CD4-positive, alpha-beta T cell (primary cell): ENCODE measurements at places on chromosomes 2 and 18. TPM values are rescaled to one million over a fixed set of nuclear protein-coding genes. Genes with fewer than 3 reads are reported as not detected.
A peak's percentile ranks its signal among the peaks of the same experiment; 100 is the strongest.

GRCh38 chr2:39996653-39997080, 217.6 kb upstream of the THUMPD2 start:
- no peak overlapping the region for H3K27ac ChIP-seq
- no peak for DNase-seq
- H3K4me1 ChIP-seq = no peaks in the 10 kb centered on the region

The TUBA4B gene
- not detected for total RNA-seq

The ADCYAP1 gene
- not detected for total RNA-seq

- H3K4me1 ChIP-seq = no peaks in the 10 kb centered on the region
- H3K36me3 ChIP-seq = no peaks in the 10 kb centered on the region
- no peak overlapping the region for H3K4me3 ChIP-seq
- DNase-seq = no peak
These were observed 625.0 kb downstream of the TMEM182 start for GRCh38 chr2:103386872-103387271.

GRCh38 chr2:239955087-239955988, 69.8 kb downstream of the NDUFA10 start:
- DNase-seq = peak; percentile 5
- no peak overlapping the region for H3K4me3 ChIP-seq
- no peaks in the 10 kb centered on the region for H3K27me3 ChIP-seq
- no peak overlapping the region for H3K27ac ChIP-seq
- H3K36me3 ChIP-seq = peaks cover 16% of the 10 kb centered on the region
- H3K4me1 ChIP-seq = no peaks in the 10 kb centered on the region

- no peaks in the 10 kb centered on the region for H3K4me1 ChIP-seq
- no peak overlapping the region for H3K4me3 ChIP-seq
- H3K36me3 ChIP-seq = no peaks in the 10 kb centered on the region
- no peak overlapping the region for H3K27ac ChIP-seq
- DNase-seq = no peak
- H3K27me3 ChIP-seq = no peaks in the 10 kb centered on the region
These were observed 11.7 kb downstream of the PFN4 start for GRCh38 chr2:24111407-24111901.
